ENCODE measurements at places on chromosomes 16 and 17. TPM values are rescaled to one million over a fixed set of nuclear protein-coding genes. Genes with fewer than 3 reads are reported as not detected.

The LUC7L3 gene
- total RNA-seq, result 46.4 TPM

The WFIKKN2 gene
- not detected for total RNA-seq

The CCL4 gene
- total RNA-seq, result not detected

The FBXW10B gene
- 0.41 TPM for total RNA-seq

The ABCA9 gene
- total RNA-seq, result not detected

The TPSG1 gene
- total RNA-seq, result not detected

The RASL10B gene
- 0.16 TPM for total RNA-seq

The CPHXL2 gene
- total RNA-seq, result not detected
